ENCODE measurements at places on chromosomes 11 and 22. TPM values are rescaled to one million over a fixed set of nuclear protein-coding genes. Genes with fewer than 3 reads are reported as not detected.

BAD gene
- 122 TPM for polyA plus RNA-seq

POU2AF3 gene
- 9.9 TPM for polyA plus RNA-seq

DNA sequence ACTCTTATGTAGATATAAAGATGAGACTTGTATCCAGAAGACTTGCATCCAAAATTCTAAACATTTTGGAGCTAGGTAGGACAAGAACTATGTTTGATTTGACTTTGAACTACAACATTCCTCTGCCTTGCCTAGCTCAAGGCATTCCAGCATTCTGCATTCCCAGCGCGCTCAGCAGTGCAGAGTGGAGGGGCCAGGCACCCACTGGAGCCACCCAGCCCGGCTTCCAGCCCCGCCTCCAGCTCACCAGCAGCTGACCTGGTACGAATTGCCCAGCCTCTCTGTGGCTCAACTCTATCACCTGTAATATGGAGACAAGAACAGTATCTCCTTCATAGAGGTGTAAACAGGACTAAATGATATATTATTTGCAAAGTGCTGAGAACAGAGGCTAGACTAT is 28.8 kb downstream of the PRDM10 start:
- peak overlapping the region; percentile 52 for H3K27ac ChIP-seq
- peak; percentile 73 for DNase-seq
- H3K36me3 ChIP-seq, result no peaks in the 10 kb centered on the region
- H3K4me3 ChIP-seq, result no peak overlapping the region
- no peaks in the 10 kb centered on the region for H3K4me1 ChIP-seq
- H3K27me3 ChIP-seq, result no peaks in the 10 kb centered on the region

DNA sequence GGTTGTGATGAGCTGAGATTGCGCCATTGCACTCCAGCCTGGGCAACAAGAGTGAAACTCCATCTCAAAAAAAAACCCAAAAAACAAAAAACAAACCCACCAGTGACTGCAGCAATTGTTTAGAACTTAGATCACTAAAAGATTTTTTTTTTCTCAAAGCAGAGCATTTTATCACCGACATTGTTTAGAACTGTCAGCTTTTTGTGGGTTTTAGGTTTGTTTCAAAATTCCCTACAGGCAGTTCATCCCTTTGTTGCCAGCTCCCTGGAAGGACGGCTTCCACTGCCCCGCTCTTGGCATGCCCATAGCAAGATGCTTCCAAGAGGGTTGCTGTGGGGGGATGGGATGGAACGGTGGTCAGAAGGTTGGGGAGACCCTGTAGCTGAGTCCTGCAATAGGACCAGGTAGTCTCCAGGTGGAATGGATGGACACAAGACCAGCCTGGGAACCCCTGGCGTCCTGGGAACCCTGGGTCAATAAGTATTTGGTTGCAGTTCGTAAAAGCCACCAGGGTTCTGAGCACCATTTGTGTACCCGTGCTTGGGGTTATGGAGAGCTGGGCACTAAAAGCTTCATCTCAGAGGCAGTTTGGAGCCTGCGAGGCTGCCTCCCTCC is 46.7 kb downstream of the TSPAN18 start:
- no peak for DNase-seq
- H3K4me3 ChIP-seq, result no peak overlapping the region
- H3K27ac ChIP-seq, result peak overlapping the region; percentile 68
- H3K36me3 ChIP-seq, result no peaks in the 10 kb centered on the region
- H3K4me1 ChIP-seq, result peaks cover 26% of the 10 kb centered on the region

GRCh38 chr11:29432719-29433325 is 584.0 kb downstream of the KCNA4 start:
- peak; percentile 30 for DNase-seq
- no peaks in the 10 kb centered on the region for H3K36me3 ChIP-seq
- no peak overlapping the region for H3K27ac ChIP-seq
- H3K4me1 ChIP-seq, result no peaks in the 10 kb centered on the region
- no peaks in the 10 kb centered on the region for H3K27me3 ChIP-seq
- no peak overlapping the region for H3K4me3 ChIP-seq

DNA sequence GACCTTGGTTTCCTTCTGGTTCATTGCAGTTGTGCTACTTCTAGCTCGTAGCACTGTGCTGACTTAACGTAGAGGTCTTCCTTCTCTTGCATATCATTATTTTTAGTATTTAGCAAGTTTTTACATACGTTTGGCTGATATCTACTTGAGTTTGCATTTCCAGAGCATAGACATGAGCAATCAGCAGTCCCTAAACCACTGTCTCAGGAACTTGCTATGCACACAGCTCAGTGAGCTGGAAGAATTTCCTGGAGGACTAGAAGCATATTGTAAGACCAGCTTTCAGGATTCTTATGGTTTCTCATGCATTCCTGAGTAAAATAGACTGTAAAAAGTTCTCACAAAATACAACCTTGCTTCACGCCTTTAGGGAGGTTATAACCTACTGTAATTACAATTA is 226.7 kb upstream of the PDGFD start:
- H3K4me1 ChIP-seq, result no peaks in the 10 kb centered on the region
- no peaks in the 10 kb centered on the region for H3K27me3 ChIP-seq

DNA sequence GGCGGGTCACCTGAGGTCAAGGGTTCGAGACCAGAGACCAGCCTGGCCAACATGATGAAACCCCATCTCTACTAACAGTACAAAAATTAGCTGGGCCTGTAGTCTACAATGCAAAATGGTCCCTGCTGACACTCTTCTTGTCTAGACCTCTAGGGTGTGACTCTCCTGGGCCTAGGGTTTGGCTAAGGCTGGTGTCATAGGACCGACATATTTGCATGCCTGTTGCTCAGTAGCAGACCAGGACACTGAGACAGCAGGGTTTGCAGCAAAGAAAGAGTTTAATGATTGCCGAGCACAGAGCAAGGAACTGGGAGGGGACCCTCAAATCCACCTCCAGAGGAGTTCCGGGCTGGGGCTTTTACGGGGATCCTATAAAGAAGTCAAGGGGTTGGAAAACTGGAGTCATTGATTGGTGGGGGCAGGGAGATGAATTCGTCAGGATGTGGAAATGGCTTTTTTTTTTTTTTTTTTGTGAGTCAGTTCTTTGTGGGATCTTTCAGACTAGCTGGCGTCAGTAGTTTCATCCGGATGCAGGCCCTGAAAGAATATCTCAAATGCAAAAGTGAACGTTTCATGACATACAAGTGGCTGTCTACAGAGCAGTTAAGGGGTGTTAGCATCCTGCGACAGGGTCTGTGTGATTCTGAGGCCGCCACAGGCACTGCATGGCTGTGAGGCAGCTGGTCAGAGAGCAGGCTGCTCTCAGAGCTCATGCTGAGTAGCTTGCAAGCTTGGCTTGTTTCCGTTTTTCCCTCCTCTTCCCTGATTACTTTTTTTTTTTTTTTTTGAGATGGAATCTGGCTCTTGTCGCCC is 27.2 kb upstream of the A4GALT start:
- H3K27ac ChIP-seq, result peak overlapping the region; percentile 72
- H3K27me3 ChIP-seq, result no peaks in the 10 kb centered on the region
- peak; percentile 19 for DNase-seq
- H3K36me3 ChIP-seq, result no peaks in the 10 kb centered on the region
- H3K4me3 ChIP-seq, result no peak overlapping the region
- H3K4me1 ChIP-seq, result peaks cover 9% of the 10 kb centered on the region

Measured in hepatocyte (in vitro differentiated cells).